ENCODE measurements at places on chromosomes 7 and 10.
A peak's percentile ranks its signal among the peaks of the same experiment; 100 is the strongest.

- peak; percentile 43 for DNase-seq
Measured at GRCh38 chr10:58299580-58299979, 30.6 kb downstream of the CISD1 start.

GRCh38 chr10:24951201-24952142 is 934 bp downstream of the PRTFDC1 start:
- peak; percentile 27 for DNase-seq

DNA sequence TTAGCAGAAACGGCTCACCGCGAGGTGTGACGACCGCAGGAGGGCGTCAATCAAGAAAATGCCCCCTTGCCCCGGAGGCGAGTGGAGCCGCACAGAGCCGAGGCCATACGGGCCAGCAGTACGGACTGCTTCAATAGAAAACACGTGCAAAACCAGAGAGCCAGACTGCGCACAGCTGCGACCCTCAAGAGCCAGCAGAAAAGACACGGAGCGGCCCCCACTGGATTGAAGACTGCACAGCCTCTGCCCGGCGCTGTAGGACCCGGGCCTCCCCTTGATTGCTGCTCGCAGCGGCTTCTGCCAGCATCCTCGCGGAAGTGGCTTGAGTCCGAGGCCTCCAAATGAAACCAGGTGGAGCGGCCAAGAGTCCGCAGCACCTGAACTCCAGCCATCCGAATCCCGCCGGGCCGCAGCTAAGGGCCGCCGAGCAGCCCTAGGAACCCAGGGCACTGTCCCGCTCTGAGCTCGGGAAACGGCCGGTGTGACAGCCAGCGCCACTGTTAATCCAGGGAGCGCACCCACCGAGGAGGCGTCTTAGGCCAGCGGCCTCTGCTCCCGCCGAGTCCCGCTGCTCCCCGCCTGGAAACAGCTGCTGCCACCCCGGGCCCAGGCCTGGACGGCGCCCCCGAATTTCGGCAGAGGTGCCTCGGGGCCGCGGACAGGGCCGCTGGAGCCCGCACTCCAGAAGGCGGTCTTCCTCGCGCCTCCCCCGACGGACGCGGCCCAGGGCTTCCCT is 660 bp upstream of the HHEX start:
- DNase-seq: peak; percentile 45

DNA sequence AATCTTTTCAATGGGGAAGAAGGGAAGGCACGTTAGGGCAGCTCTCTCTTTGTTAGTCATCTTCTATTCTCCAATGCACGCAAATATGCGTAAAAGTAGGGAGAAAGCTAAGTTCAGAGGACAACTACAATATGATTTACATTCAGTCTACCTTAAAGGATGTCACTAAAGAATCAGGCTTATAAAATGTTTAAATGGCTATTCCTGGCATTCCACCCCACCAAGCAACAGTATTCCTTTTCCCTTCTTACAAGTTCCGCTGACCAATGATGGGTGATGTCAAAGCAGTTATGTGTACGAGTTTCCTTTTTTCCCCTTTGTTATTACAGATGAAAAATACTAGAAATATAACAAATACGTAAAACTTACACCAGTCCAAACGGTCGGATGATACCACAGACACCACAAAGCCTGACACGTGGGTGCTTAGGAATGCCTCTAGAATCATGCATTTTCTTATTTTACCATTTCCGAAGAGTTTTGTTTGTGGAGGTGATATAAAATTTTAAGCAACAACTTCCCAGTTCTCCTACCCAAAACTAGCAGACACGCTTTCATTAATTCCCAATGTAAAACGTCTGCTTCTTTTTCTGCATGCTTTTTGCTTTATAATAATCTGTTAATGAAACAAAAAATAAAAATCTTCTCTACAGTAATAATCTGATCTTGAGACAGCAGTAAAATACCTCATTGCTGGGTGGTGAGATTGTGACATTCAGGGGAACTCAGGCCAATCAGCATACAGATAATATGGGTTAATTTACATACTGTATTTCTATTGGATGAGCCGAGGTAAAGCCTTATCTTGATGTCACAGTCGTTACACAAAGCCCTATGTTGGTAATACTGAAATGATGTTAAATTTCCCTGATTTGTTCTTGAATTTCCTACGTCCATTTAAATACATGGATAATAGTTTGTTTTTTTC is 708 bp upstream of the GPR85 start:
- DNase-seq: peak; percentile 80

DNA sequence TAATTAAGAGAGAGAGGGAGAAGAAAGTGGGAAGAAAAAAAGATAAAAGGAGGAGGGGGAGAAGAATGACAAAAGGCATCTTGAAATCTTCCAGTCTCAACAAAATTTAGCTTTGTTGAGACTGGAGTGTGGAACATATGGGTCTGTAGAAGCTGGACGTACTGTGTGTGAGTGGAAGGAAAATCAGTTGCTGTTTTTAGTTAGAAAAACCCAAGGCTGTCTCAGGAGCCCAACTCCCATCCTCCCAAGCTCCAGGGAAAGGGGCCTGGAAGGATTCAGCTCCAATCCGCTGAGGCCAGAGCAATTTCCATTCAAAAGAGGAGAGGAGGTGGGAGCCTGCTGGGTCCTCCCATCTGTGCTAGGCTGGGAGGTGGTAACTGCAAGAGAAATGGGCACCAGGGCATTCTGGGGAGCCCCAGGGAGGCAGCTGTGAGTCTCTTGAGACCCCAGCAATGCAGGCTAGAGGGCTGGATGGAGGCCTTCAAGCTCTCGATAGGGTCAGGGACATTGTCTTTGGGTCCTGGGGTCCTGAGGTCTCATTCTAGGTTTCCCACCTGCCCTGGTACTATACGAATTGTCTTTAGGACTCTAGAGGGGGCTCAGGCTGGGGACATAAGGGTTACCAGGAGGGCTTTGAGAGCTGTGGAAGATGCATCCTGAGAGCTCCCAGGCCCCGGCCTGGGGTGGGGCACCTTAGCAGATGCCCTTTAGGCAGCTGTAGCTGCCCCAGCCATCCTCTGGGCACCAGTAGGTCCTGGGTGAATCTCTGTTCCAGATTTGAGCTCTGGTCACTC is 21.4 kb downstream of the ADCYAP1R1 start:
- DNase-seq: no peak

DNA sequence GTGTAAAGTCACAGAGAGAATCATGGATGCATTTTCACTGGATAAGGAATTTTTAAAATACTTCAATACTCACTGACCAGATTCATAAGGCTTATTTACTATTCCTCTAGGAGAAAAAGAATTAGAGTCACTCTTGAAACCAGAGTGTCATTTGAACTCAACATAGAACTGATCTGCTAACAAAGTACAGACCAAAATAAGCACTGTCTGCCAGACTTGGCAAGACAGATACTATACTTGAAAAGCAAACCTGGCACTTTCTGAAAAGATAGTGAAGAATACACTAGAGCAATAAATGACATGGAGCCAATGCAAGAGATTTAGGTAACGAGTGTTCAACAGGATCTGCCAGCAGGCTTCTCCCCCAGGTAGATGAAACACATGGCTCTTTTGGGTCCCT is 215.3 kb downstream of the CHCHD3 start:
- no peak for DNase-seq

- no peak for DNase-seq
Measured at GRCh38 chr10:126730856-126731609, 60.5 kb upstream of the C10orf90 start.

DNA sequence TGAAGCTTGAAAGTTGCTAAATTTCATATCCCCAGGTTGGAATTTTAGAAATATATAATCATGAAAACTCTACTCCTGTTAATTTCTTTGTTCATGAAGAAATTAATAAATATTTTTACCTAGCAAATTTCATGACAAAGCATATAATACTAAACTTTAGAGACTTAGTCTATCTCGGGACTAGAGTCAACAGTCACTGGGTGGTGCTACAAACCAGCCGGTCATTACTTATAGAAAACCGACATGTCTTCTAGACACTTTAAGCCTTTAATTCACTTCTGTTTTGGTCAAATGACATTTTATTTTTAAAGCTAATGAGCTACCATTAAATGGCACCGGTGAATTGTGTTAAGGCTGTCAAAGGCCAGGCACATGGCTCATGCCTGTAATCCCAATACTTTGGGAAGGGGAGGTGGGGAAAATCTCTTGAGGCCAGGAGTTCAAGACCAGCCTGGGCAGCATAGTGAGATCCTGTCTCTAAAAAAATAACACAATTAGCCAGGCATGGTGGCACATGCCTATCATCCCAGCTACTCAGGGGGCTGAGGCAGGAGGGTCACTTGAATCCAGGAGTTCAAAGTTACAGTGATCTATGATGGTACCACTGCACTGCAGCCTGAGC is 270.1 kb downstream of the CACNA2D1 start:
- DNase-seq: no peak

- peak; percentile 49 for DNase-seq
Measured at GRCh38 chr10:50312464-50313437, 61.4 kb upstream of the ASAH2 start.

DNA sequence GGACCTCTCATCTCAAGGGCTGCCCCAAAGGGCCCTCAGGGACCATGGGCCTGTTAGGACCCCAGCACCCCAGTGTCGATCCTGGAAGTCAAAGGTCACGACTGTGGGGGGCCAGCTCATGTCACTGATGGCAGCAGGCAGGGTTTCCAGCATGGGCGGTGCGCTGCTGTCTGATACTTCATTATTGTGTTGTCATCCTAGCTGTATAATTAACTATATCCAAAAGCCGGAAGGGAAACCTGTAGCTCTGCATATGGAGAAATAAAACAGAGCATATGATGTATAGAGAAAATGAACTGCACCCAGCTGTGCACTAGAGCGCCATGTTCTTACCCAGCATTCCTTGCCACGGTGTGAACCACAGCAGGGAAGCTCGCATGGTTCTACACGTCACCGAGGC is 196.3 kb downstream of the EBF3 start:
- no peak for DNase-seq

DNA sequence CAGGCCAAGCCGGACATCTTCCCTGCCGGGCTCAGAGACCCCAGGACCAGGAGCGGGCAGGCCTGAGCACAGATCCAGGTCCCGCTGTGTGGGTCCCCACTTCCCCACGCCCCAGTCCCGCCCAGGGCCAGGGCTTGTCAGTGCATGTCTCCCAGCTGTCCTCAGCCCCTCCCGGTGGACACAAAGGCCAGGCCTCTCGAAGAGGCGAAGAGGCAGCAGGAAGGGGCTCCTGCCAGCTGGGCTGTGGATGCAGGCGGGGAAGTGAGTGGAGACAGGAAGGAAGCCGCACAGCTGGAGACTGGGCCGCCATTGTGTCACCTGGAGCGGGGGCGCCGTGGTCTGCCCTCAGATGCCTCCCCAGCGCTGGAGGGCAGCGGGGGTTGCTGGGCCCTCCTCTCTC is 4.8 kb downstream of the GRIFIN start:
- no peak for DNase-seq

DNA sequence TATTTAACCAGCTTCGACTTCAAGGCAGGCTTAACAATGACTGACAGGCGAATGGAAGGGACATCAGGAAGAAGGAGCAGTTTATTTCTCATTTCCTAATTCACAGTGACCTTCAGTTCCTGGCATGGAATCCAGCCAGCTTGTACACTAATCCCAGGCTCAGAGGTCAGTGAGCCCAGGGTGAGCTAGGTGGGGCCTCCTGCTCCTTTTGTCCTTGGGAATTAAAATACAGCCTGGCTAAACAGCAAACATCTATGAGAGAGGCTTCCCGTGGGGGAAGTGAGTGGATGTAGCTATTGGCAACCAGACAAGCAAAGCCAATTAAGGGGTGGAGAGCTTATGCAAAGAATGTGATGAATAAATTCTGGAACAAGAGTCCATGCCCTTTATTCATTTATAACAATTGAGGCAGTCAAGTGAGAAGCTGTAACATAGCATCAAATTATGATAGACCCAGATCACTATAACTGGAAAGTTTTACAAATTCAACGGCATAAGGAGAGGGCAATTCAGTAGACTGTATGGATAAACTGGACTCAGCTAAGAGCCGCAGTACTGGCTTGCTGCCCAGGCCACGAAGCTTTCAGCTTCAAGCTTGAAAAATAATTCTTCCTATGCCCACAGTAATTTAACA is 57.1 kb downstream of the STK17A start:
- peak; percentile 38 for DNase-seq

- DNase-seq: no peak
Measured at GRCh38 chr7:139711991-139712743, 65.6 kb downstream of the HIPK2 start.

- DNase-seq: peak; percentile 58
Measured at GRCh38 chr7:44225566-44226395, 25.0 kb downstream of the YKT6 start.

GRCh38 chr7:131688738-131689661 is 132.6 kb upstream of the PODXL start:
- DNase-seq: peak; percentile 89

DNA sequence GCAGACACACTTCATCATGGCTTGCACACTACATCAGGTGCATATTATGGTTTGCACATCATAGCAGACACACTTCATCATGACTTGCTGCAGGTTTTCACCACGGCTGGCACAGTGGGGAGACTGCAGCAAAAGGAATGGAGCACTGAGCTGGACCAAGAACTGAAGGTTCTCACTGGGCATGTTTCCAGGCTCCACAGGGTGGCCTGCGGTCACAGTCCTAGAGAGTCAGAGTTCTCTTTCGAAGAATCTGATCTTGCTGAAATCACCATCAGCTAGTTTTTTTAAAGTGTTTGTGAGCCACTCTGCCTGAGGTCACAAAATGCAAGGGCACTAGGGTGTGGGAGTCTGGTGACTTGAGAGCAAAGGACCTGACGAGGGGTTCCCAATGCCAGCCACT is 140.4 kb upstream of the NPY start:
- no peak for DNase-seq

DNA sequence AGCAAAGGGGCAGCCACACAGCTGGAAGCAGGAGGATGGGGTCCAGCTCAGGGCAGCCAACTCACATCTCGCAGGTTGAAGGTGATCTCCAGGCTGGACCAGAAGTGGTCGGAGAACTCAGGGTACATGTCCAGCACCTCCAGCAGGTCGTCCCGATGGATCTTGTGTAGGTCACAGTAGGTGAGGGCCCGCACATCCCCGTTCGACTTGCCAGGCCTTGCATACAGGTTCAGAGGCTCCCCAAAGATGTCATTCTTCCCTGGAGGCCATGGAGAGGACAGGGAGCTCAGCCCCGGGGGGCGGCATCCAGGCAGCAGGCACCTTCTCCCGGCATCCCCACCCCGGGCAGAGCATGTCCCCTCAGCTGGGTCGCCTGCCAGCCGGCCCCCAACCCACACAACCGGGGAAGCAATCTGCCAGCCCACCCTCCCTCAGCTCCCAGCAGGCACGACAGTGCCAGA is 29.3 kb downstream of the KCNH2 start:
- DNase-seq: no peak

GRCh38 chr10:2020836-2021235 is 283.5 kb upstream of the ADARB2 start:
- DNase-seq: no peak

- no peak for DNase-seq
Measured at GRCh38 chr10:7168414-7168813, 242.4 kb downstream of the SFMBT2 start.
